ENCODE measurements at places on chromosomes 2 and 18. TPM values are rescaled to one million over a fixed set of nuclear protein-coding genes. Genes with fewer than 3 reads are reported as not detected.

DNA sequence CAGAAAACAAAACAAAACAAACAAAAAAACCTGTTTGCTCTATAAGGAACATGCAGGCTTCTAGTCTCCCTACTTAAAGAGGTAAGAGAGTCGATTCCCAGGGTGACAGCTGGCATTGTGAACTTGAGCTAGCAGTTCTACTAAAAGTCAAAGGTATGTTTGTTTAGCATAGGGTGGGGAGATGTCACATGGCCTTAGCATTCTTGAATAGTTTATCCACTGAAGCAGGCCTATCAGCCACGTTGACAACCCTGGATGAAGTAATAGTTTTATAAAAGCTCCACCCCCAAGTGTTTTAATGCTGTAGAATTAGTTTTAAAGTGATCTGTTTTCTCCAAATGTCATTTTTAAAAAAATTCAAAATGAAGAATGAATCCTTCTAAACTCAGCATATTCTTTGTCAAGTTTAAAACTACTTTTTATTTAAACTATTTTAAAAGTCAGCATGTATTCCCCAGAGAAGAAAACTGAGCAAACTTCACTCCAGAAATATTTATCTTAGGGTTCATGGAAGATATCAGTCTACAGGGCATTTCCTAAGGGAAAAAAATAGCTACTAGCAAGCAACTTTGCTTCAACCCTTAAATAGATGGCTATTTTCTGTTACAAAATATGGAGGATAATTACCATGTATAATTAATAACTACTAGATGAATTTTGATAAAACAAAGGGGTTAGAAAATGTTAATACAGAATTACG, 1.7 kb downstream of the MYOM1 start:
- H3K27ac ChIP-seq = no peak overlapping the region
- no peak overlapping the region for H3K4me3 ChIP-seq
- H3K36me3 ChIP-seq = no peaks in the 10 kb centered on the region

GRCh38 chr2:7119132-7119835, 202.1 kb downstream of the RNF144A start:
- H3K4me1 ChIP-seq = no peaks in the 10 kb centered on the region
- no peaks in the 10 kb centered on the region for H3K27me3 ChIP-seq
- H3K27ac ChIP-seq = no peak overlapping the region
- no peaks in the 10 kb centered on the region for H3K36me3 ChIP-seq
- DNase-seq = no peak

TXNDC2 gene
- total RNA-seq = 0.49 TPM

GRCh38 chr2:51718881-51719280, 686.9 kb upstream of the NRXN1 start:
- DNase-seq = no peak
- no peaks in the 10 kb centered on the region for H3K27me3 ChIP-seq
- H3K4me1 ChIP-seq = no peaks in the 10 kb centered on the region
- no peak overlapping the region for H3K27ac ChIP-seq

DNA sequence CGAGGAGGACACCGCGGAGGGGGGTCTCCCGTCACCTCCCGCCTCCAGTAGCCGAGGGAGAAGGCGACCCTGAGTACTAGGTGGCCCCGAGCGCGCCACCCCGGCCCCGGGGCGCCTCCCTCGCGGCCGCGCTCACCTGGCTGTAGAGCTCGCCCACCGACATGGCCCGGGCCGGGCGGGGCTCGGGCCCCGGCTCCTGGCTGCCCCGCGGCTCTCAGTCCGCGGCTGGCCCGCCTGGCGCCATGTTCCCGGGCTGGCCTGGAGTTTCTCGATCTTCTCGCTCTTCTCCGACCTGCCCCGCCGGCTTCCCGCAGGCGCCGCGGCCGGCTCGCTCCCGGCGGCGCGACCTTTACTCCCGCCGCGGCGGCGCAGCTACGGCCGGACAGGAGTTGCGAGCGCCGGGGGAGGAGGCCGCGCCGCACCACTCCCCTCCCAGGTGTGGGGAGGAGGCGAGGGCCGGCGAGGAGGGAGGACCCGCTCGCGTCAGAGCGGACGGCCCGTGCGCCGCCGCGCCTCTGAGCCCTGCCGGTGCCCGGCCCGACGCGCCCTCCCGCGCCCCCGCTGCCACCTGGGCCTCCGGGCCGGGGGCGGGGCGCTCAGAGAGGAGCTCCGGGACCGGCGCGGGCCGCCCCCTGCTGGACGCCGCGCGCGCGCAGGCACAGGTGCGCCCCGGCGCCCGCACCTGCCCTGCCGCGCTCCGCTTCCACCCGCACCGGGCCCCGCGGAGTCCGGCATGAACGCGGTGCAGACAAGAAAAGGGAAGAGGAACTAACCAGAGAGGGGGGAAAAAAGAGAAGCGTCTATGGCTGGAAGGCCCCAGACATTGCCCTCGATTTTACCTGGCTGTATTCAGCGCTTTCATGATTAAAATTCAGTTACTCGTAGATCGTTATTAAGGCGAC, at the start of gene MYO5B:
Gene MYO5B (minus strand): TSS at position 517 of the 902 bp plus-strand sequence. CDS start 354 bp downstream, at position 163.
- no peaks in the 10 kb centered on the region for H3K27me3 ChIP-seq
- H3K4me3 ChIP-seq = peak within 1 kb of the TSS; percentile 52
- no peak for DNase-seq
- H3K27ac ChIP-seq = peak within 1 kb of the TSS; percentile 64
- H3K36me3 ChIP-seq = no peaks in the 10 kb centered on the region

GPATCH11 gene
- 6.1 TPM for total RNA-seq

DNA sequence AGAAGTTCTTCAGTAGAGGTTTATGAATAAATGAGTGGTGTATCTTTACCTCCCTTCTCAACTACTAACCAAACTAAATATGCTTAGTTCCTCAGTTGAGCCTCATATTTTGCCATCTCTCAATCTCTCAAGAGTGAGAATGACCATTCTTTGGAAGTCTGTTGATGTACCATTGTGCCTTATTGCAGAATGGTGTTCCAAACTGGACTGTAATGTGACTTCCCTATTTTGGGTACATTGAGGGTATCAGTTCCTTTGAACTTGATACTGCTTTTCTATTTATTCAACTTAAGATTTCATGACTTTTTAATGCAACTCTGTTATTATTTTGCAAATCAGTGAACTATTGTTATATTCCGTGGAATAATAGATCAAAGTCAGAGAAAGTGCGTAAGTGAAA, 159.4 kb downstream of the PTPRM start:
- no peaks in the 10 kb centered on the region for H3K27me3 ChIP-seq
- peaks cover 11% of the 10 kb centered on the region for H3K4me1 ChIP-seq
- no peak overlapping the region for H3K4me3 ChIP-seq
- DNase-seq = no peak
- H3K36me3 ChIP-seq = no peaks in the 10 kb centered on the region

DNA sequence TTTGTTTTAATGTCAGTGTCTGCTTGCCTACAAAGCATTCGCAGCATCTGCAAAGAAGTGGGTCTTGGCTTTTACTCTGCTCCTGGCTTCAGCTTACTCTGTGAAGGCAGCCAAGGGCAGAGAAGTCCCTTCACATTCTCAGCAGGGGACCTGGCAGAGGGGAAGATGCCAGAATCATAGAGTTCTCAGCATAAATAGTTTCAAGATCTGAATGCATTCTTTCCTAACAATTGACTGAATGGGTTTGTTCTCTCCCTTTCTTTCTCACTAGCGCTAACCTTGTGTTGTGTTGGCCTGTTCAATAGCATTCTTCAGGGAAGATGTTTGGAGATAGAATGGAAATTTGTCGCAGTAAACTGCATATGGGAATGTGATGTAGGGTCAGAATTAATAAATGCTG, 106.9 kb downstream of the FARSB start:
- no peaks in the 10 kb centered on the region for H3K27me3 ChIP-seq
- H3K36me3 ChIP-seq = no peaks in the 10 kb centered on the region
- H3K4me3 ChIP-seq = no peak overlapping the region
- H3K4me1 ChIP-seq = peaks cover 20% of the 10 kb centered on the region
- H3K27ac ChIP-seq = no peak overlapping the region
- no peak for DNase-seq

- no peak for DNase-seq
- no peaks in the 10 kb centered on the region for H3K27me3 ChIP-seq
- H3K4me1 ChIP-seq = peaks cover 21% of the 10 kb centered on the region
- H3K4me3 ChIP-seq = no peak overlapping the region
- H3K27ac ChIP-seq = no peak overlapping the region
- peaks cover 3% of the 10 kb centered on the region for H3K36me3 ChIP-seq
These were observed 87.9 kb downstream of the PXDN start for GRCh38 chr2:1656326-1656960.

GRCh38 chr2:24015562-24016375, 5.9 kb downstream of the MFSD2B start:
- no peaks in the 10 kb centered on the region for H3K36me3 ChIP-seq
- H3K27ac ChIP-seq = no peak overlapping the region
- no peaks in the 10 kb centered on the region for H3K27me3 ChIP-seq
- DNase-seq = no peak
- H3K4me3 ChIP-seq = no peak overlapping the region
- H3K4me1 ChIP-seq = peaks cover 3% of the 10 kb centered on the region

All from vagina (tissue), 2 donors.